ENCODE measurements at places on chromosomes 2 and 18. TPM values are rescaled to one million over a fixed set of nuclear protein-coding genes. Genes with fewer than 3 reads are reported as not detected.

DNA sequence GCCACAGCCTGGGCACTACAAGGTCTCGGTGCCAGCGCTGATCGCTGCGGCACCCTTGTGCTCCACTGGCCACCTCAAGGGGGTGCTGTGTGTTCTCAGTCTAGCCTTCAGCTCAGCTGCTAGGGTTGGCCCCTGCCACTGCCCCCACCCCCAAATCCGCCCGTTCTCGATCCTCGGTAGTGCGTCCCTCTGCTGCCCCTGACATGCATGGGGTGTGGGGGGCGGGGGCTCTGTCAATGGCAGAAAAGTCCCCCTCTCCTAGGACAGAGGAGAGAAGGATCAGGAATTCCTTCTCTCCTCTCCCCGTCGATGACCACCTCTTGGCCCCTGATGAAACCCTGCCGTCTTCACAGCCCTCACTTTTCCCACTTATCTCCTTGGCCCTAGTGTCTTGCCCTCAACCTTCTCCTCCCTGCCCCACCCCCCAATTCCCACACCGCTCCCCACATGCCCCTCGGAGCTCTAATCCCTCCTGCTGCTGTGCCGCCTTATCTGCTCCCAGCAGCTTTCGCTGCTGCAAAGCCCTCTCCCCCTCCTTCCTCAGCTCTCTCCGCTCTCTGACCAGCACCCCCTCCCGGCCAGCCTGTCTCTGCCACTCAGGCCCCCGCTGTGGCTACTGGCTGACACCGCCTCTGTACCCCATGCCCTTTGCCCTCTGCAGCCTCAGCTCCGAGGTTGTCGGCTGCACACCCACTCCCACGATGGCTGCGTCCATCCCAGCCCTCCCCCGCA is 4.3 kb upstream of the ASIC4 start:
- H3K27ac ChIP-seq: no peak overlapping the region
- DNase-seq: peak; percentile 79
- no peaks in the 10 kb centered on the region for H3K36me3 ChIP-seq
- peak overlapping the region; percentile 56 for H3K4me3 ChIP-seq

DNA sequence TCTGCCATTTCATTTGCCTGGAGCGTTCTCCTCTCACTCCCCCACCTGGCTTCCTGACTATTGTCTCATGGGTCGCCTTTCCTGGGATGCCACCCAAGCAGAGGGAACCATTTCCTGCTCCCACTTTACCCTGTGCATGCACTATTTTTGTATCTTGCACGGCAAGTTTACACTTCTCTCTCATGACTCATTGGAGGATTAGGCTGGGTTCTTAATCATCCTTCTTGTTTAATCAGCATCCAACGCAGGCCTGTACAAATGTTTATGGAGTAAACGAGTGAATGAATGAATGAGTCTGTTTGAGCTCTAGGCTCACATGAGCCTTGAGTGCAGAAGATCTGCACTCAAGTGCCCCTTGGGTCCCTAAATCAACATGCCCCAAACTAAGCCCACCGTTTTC is 3.8 kb upstream of the ARHGAP25 start:
- no peak overlapping the region for H3K27ac ChIP-seq
- peak; percentile 55 for DNase-seq
- 0 out of 2 replicates have a peak, but pooled peaks cover 10% of the 10 kb centered on the region for H3K27me3 ChIP-seq
- no peak overlapping the region for H3K4me3 ChIP-seq
- no peaks in the 10 kb centered on the region for H3K4me1 ChIP-seq

- no peaks in the 10 kb centered on the region for H3K4me1 ChIP-seq
- no peak for DNase-seq
- no peak overlapping the region for H3K4me3 ChIP-seq
- no peaks in the 10 kb centered on the region for H3K27me3 ChIP-seq
Observed at GRCh38 chr2:62309465-62310091, 113.7 kb downstream of the B3GNT2 start.

GRCh38 chr18:59467497-59467896 is 108.4 kb upstream of the LMAN1 start:
- no peak overlapping the region for H3K27ac ChIP-seq
- no peaks in the 10 kb centered on the region for H3K36me3 ChIP-seq
- DNase-seq: no peak
- H3K4me1 ChIP-seq: no peaks in the 10 kb centered on the region
- H3K27me3 ChIP-seq: no peaks in the 10 kb centered on the region
- H3K4me3 ChIP-seq: no peak overlapping the region

- H3K27ac ChIP-seq: no peak overlapping the region
- H3K27me3 ChIP-seq: no peaks in the 10 kb centered on the region
- H3K36me3 ChIP-seq: no peaks in the 10 kb centered on the region
- peaks cover 50% of the 10 kb centered on the region for H3K4me1 ChIP-seq
- DNase-seq: no peak
Observed at GRCh38 chr2:235613649-235614048, 119.8 kb downstream of the AGAP1 start.

GRCh38 chr2:106954304-106954703 is 68.3 kb upstream of the ST6GAL2 start:
- no peak for DNase-seq
- no peak overlapping the region for H3K4me3 ChIP-seq
- peaks cover 14% of the 10 kb centered on the region for H3K4me1 ChIP-seq
- H3K36me3 ChIP-seq: no peaks in the 10 kb centered on the region

- peaks cover 12% of the 10 kb centered on the region for H3K4me1 ChIP-seq
- 0 out of 2 replicates have a peak, but pooled peaks cover 3% of the 10 kb centered on the region for H3K36me3 ChIP-seq
- H3K27ac ChIP-seq: peak overlapping the region; percentile 98
- peak; percentile 65 for DNase-seq
- H3K27me3 ChIP-seq: no peaks in the 10 kb centered on the region
Observed at GRCh38 chr18:36128530-36128870, 640 bp downstream of the SLC39A6 start.

DNA sequence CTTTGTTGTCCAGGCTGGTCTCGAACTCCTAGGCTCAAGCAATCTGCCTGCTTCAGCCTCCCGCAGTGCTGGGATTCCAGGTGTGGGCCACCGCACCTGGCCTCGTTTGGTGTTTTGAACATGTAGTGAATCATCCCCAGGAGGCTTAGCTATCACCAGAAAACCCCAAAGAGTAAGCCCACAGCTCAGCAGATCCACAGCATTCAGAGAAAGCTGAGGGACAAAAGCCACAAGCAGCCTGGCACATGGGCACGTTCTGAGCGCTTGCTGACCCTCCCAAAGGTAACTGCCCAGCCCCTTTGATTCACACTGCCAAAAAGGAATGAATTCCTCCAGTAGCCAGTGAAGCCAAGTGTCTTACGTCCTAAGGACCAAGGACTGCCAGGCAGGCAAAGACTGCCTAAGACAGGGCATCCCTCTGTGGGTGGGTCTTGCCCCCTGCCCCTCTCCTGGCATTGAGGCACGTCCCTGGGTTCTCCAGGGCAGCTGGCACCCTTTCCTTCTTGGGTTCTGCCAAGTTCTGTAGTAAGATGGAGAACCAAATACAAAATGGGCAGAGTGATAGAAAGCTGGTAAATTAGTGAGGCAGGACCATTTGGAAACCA is 31.7 kb downstream of the MBP start:
- peak overlapping the region; percentile 87 for H3K27ac ChIP-seq
- no peaks in the 10 kb centered on the region for H3K27me3 ChIP-seq
- H3K4me1 ChIP-seq: peaks cover 52% of the 10 kb centered on the region
- no peaks in the 10 kb centered on the region for H3K36me3 ChIP-seq

DNA sequence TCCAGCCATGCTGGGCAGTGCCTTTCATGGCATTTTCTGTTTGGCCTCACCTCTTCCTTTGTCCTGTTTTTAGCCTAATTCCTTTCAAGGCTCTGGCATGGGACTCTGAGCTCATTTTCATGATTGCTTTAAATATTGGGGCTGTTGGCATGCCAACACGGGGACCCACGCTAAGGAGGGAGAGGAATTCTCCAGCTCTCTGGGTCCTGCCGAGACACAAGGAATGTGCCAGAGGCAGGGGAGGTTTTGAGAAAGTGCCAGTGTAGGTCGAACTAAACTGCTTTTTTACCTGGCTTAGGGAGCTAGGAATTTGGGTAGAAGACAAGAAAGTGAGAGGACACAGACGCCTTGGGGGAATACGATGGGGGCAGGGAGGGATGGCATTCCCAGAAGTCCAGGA is 42.3 kb downstream of the RPL37A start:
- DNase-seq: no peak
- no peak overlapping the region for H3K27ac ChIP-seq
- H3K27me3 ChIP-seq: no peaks in the 10 kb centered on the region
- no peak overlapping the region for H3K4me3 ChIP-seq
- H3K4me1 ChIP-seq: peaks cover 35% of the 10 kb centered on the region
- no peaks in the 10 kb centered on the region for H3K36me3 ChIP-seq

ERBB4 gene
- not detected for total RNA-seq

STPG4 gene
- total RNA-seq: not detected

CCDC74A gene
- 11.5 TPM for total RNA-seq
